ENCODE measurements at places on chromosomes 5 and 9.

GRCh38 chr5:88682881-88683361 lies 200.1 kb downstream of the MEF2C start:
- no peak for DNase-seq

GRCh38 chr9:135490166-135490870 lies 10.2 kb upstream of the MRPS2 start:
- DNase-seq, result no peak

GRCh38 chr9:4143936-4144717 lies 155.7 kb downstream of the GLIS3 start:
- no peak for DNase-seq

DNA sequence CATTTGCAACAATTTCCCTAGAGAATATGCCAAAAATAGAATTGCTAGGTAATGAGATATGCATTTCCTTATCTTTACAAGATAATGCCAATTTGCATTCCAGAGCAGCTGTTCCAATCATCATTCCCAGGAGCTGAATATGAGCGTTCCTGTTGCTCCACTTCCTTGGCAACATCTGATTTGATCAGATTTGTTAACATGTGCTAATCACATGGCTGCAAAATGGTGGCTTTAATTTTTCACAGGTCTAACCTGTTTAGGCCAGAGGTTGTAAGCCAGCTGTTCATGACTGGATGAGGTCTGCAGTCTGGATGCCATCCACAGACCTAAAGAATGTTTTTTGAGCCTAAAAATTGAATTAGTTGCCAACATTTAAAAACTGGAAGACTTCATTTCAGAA lies 220.7 kb upstream of the IL12B start:
- no peak for DNase-seq

GRCh38 chr5:15285901-15286583 lies 213.9 kb upstream of the FBXL7 start:
- DNase-seq, result no peak

GRCh38 chr5:173888473-173889131 lies 453 bp downstream of the CPEB4 start:
- DNase-seq, result peak; percentile 54
